ENCODE measurements at places on chromosomes 13 and 19. TPM values are rescaled to one million over a fixed set of nuclear protein-coding genes. Genes with fewer than 3 reads are reported as not detected.

ZNF723 gene
- total RNA-seq = not detected

BRSK1 gene
- 5.7 TPM for total RNA-seq

IGSF23 gene
- not detected for total RNA-seq

ZNF470 gene
- 3.5 TPM for total RNA-seq

CCDC169 gene
- not detected for total RNA-seq
